ENCODE measurements at places on chromosomes 16 and 17.

GRCh38 chr16:84810518-84811273 is 9.1 kb upstream of the CRISPLD2 start:
- no peak for DNase-seq

DNA sequence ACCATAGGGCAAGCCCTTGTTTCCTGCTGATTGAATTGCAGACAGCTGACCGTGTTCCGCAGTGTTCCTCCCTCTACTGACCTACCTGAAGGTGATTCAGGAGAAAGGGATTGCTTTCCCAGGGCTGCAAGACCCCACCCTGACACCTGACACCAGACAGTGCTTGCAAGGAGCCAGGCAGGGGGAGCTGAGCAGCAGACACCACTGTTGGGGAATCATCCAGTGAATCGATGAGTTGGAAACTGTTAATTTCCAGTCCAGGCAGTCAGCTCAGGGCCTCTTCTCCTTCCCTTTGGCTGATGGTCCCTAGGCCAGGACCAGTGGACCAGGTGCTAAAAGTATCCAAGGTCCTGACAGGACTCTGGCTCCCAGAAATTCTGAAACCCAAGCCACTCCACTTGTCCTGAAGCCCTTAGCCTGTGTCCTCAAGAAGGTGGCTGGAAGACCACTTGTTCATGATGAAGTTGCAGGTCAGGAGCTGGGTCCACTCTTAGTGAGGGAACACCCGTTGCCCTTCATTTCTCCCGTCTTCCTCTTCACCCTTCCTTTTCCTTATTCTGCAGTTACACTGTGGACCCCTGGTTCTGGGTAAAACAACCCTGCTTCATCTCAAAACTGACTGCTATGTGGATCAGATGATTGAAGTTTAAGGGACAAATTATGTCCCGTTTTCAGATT is 9.5 kb upstream of the UNK start:
- DNase-seq = no peak

DNA sequence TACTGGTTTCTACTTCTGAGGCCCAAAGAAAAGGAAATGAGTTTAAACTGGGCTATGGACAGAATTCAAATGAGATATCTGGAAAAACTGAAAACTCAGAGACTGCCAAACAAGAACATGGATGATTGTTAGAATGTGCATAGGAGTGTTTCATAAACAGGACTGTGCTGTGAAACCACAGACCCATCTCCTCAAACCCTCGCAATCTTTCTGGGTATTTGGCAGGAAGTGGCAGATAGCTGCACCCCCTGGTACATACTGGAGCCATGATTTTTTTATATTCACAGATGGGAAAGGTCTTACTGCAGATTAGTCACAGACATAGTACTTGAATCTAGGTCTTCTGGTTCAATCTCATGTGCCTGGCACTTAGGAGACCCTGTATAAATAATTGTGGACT is 145.0 kb downstream of the CCDC182 start:
- DNase-seq = peak; percentile 14

GRCh38 chr17:72266112-72266775 is 145.4 kb downstream of the SOX9 start:
- no peak for DNase-seq

- no peak for DNase-seq
Observed at GRCh38 chr17:14605267-14605599, 304.4 kb downstream of the HS3ST3B1 start.

GRCh38 chr16:79076047-79076767 is 524.3 kb downstream of the MAF start:
- no peak for DNase-seq
